ELR (cell line): ENCODE measurements at places on chromosomes 6 and 20.

DNA sequence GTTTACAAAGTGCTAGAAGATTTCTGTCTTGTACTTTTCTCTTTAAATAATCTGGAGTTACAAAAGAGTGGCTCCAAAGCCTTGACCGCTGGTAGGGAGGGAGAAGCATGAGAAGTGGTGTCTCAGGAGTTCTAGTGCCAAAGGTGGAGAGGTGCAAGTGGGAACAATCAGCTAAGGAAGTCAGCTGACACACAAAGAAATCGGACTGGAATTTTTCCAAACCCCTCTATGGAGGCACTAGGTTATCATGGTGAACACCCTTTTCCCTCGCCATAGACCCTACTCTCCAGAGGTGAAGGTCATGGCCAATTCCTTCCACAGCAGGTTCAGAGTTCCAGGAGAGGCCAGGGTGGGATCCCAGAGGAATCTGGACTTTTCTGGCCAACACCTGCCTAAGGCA, 14.8 kb downstream of the PLAGL2 start:
- DNase-seq: no peak

- DNase-seq: no peak
These were observed 43.2 kb upstream of the CRISP1 start for GRCh38 chr6:49909563-49909962.

DNA sequence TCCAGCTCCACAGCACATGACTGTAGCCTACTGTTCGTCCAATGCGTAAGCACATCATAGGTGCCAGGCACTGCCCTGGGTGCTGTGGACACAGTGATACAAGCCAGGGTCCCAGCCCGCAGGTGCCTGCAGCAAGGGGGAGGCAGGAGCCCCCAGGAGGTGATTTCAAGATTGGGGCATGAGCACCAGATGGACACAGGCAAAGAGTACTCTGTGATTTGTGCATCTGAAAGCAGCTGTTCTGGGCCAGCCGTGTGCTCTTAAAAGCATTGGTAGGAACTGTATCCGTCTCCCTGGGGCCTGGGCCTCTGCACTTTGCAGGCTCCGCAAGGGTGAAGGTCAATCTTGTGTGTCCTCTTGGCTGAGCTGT, 149.8 kb downstream of the SYCP2 start:
- no peak for DNase-seq

DNA sequence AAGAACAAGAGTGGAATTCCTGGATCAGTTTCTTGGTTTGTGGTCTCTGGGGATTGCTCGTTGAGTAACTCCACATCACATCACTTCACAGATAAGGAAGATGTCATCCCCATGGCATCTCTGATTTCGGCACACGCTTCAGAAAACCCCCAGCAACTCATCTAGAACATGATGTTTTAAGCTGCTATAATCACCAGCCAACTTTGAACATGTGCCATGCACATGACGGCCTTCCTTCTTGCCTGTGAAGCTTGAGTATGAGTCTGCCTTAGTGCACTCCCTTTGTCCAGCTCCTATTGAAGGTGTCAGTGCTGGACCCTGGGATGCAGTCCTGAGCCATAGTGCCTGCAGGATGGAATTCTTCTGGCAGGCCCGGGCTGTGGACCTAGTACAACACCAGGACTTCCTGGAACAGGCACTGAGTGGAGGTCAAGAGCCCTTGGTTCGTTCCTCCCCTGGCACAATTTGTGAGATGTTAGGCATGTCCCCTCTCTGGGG, 231.5 kb upstream of the SUPT3H start:
- DNase-seq: peak; percentile 82

DNA sequence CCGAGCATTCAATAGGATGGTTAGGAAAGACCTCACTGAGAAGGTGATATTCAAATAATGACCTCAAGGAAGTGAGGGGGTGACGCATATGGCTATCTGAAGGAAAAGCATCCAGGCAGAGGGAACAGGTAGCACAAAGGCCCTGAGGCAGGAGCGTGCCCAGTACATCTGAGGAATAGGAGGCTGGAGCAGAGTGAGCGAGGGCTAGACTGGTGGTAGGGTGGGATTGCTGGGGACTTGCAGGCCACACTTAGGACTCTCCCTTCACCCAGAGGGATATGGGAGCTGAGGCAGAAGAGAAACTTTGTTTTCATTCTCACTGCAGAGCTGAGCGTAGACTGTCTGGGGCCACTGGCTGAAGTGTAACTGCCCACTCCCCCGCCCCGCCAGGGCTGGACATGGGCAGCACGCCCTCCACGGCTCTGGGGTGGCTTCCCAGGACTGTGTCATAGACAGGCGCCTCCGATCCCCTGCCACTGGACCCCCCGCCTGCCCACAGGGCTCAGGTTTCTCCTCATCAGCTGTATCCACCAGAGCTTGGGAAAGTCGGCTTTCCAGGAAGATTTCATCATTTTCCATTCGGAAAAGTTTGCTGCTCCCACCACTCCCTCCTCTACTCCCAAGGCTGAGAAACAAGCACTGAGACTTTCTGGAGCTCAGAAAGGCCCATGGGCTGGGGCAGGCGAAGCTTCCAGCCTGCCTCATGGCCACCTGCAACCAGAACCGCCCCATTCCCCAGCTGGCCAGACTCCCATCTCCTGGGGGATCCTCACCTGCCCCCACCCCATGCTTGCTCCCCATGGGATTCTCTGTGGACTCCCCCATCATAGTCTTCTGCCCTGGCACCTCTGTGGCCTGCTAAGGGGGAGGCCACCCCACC, 142.6 kb downstream of the MRPL14 start:
- DNase-seq: no peak

GRCh38 chr6:157059781-157060180, 263.5 kb downstream of the TMEM242 start:
- DNase-seq: no peak

- DNase-seq: peak; percentile 55
These were observed 151.5 kb upstream of the MLIP start for GRCh38 chr6:53959717-53960116.

DNA sequence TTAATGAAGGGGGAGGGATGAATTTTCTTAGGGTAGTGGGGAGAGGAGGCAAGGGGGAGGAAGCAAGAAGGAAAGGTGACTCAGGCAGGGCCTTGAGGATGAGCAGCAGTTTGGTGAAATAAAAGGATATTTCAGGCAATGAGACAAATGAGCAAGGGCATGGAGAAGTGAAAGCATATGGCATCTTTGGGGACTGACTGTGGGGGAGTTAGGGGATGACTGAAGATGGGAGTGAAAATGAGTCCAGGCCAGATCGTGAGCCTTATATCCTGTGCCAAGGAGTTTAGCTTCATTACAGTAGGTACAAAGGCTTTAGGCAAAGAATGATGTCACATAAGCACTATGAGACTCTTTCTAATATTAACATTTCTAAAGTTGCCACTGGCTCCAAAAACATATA, 51.9 kb downstream of the ILRUN start:
- no peak for DNase-seq

GRCh38 chr6:144161975-144162374, 11.7 kb downstream of the STX11 start:
- DNase-seq: no peak

GRCh38 chr20:32762754-32763201, 593 bp downstream of the DNMT3B start:
- DNase-seq: peak; percentile 41

- DNase-seq: no peak
These were observed 130.9 kb downstream of the SULF2 start for GRCh38 chr20:47654370-47654769.

- no peak for DNase-seq
These were observed 299.7 kb upstream of the PRDM1 start for GRCh38 chr6:105786449-105786848.

DNA sequence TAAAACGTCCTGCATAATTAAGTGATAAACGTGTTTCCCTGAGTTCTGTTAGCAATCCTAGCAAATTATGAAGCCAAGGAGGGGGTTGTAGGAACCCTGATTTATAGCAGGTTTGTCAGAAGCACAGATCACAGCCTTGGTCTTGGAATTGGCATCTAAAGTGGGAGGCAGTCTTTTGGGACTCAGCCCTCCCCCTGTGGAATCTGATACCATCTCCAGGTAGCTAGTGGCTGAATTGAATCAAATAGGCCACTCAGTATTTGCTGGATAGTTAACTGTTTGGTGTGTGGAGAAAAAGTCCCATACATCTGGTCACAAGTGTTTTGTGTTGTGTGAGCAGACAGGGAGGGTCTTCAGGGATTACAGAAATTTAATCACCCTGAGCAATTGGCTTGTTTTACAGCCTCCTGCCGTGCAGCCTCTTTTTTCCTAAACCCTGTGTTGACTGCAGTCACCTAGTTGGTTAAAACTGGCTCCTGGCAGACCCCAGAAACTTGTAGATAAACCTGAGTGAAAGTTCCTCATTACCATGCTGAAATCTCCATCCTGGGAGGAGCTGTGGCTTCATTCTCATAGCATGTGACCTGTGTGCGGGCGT, 19.0 kb upstream of the KIFC1 start:
- DNase-seq: no peak

GRCh38 chr20:35287509-35288324, 3.1 kb upstream of the EIF6 start:
- DNase-seq: no peak

DNA sequence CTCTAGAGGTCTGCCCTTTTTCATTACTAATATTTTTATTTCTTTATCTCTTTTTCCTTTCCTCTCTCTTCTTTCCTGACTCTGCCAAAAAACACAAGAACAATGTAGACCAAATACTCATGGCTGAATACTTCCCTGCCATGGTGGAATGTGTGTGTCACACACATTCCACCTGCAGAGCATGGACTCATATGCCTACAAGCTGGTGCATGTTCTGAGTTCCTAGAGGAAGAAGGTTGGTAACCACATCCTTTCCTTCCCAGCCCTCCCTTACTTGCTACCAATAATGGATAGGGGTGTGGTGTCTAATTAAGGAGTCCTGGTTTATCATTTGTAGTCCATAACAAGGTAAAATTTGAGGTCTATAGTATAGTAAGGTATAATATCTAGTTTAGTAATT, 15.2 kb upstream of the CST9L start:
- peak; percentile 4 for DNase-seq

GRCh38 chr20:49935746-49936152, 448 bp upstream of the RNF114 start:
- no peak for DNase-seq

- DNase-seq: no peak
These were observed 41.7 kb downstream of the ARFGEF2 start for GRCh38 chr20:48962976-48963771.

DNA sequence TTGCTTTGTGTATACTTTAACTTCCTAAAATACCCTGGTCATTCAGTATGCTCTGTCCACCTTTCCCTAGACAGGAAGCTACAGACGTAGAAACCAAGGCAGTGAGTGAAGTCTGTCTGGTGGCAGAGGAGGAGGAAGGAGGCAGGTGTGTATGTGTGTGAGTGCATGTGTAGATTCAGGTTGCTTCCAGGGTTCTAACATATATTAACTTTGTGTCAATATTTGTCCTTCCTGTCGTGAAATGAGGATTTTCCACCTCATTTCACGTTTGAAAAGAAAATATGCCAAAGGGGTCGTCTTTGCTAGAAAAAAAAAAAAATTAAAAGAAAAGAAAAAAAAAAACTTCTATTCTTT, 411.5 kb downstream of the PKHD1 start:
- no peak for DNase-seq

DNA sequence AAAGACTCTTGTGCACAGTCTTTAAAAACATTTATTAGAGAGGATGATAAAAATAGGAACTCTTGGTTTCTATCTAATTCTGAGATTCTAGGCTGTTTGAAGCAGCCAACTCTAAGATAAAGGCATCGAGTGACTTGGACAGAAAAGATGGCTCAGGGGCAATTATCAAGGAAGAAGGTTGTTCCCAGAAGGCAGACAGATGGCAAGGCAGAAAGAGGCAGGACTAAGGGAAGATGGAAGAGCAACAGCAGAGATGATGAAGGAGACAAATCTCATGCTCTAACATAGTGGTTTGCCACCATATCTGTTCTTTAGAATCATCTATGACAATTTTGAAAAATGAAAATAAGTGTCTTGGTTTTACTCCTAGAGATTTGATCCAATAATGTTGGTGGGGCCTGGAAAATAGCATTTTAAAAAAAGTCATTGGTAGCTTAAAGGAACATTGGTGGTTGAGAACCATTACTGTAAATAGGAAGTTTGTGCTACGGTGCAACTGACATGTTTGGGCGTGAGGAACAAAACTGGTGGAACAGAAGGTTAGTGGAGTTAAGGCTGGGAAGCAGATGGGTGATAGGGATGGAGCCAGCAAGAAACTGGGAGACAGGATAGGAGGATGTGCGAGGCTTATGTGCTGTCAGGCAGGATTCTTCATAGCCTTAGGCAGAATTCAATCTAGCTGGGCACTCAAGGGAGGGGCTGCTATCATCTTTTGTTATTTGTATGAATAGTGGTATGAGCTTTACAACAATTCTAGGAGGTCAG, 751.1 kb downstream of the DHX35 start:
- no peak for DNase-seq

GRCh38 chr6:168299541-168300511, 19.8 kb downstream of the DACT2 start:
- DNase-seq: no peak

GRCh38 chr6:80316686-80317231, 210.3 kb downstream of the BCKDHB start:
- DNase-seq: no peak

- peak; percentile 16 for DNase-seq
These were observed 34.8 kb downstream of the BLOC1S5 start for GRCh38 chr6:8029243-8029870.

- peak; percentile 88 for DNase-seq
These were observed 326.7 kb upstream of the NOX3 start for GRCh38 chr6:155782320-155782731.

GRCh38 chr20:19659448-19659847, 98.6 kb upstream of the RIN2 start:
- DNase-seq: no peak

GRCh38 chr20:46801003-46801702, 91.7 kb downstream of the SLC2A10 start:
- no peak for DNase-seq

- DNase-seq: no peak
These were observed 380.2 kb downstream of the TAF4 start for GRCh38 chr20:61685462-61685861.

DNA sequence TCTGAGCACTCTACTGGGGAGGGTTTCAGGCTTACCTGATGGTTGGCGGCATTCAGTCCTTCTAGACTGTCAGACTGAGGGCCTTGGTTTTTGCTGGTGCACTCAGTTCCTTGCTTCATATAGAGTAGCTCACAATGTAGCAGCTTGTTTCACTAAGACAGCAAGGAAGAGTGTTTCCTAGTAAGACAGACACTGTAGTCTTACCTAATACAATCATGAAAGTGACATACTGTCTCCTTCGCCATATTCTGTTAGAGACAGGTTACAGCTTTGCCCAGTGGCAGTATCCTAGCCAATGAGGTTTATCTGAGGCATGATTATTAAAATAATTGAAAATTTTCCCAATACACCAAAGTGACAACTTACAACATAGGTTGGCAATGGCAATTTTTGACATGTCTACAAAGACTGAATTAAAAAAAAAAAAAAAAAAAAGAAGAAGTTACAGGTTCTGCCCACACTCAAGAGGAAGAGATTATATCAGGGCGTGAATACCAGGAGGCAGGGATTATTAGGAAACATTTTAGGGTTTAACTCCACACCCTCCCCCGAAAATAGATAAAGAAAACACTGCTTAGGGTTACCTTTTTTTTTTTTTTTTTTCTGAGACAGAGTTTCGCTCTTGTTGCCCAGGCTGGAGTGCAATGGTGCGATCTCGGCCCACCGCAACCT, 66.8 kb downstream of the SCAND1 start:
- no peak for DNase-seq
